CD8-positive, alpha-beta T cell (primary cell): ENCODE measurements at places on chromosomes 6 and 20.

DNA sequence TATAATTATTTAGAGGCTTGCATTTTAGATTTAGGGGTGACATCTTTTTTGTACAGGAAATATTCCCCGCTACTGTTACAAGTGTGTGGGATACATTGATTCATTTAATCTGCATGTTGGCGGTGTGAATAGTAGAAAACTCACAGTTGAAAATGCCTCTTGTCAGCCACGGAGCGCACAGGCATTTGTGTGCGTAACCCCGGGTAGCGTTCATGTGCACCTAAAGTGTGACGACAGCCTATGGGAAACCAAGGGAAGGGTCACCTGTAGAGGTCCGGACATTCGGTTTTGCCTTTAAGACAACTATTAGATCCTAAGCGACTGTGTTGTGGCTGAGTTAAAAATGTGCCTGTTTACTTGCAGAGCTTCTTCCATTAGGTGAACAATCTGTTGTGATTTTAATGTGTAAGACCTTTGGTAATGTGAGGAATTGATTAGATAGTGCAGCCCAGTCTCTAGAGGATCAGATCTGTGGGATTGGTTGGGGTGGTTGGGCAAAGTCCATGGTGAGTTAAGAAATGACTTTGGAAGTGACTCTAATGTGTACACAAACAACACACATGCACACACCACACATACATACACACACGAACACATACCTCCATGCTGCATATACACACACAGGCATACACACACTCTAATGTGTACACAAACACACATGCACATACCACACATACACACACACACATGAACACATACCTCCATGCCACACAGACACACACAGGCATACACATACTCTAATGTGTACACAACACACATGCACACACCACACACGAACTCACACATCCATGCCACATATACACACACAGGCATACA is 15.7 kb downstream of the ERMARD start:
- DNase-seq, result no peak

GRCh38 chr20:19025430-19026120 is 186.9 kb upstream of the SLC24A3 start:
- DNase-seq, result no peak

GRCh38 chr6:125924169-125924568 is 32.4 kb upstream of the HINT3 start:
- DNase-seq, result no peak

DNA sequence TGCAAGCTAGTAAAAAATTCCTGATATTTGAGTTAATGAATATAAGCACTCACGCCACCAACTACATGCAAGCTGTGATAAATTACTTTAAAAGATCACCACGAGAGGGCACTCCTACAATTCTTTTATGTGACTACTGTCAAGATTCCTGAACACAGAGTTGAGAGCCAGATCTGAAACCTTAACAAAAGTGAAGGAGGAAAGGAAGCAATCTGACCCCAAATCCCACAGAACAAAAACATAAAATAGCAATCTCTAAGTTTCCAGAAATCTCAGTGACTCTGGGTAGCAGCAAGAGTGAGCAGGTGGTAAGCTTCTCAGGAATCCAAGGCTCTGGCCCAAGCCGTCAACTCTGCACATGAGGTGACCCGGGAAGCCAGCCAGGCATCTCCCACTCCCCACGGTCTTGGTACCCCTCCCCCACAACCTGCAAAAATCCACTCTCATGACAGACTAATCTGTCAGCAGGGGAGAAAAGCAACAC is 55.1 kb downstream of the STAU1 start:
- no peak for DNase-seq

- no peak for DNase-seq
These were observed 812 bp upstream of the SMIM13 start for GRCh38 chr6:11092668-11093375.

GRCh38 chr20:33311996-33312395 is 29.0 kb downstream of the BPIFB1 start:
- DNase-seq, result no peak

GRCh38 chr6:3321042-3321441 is 62.3 kb downstream of the PSMG4 start:
- no peak for DNase-seq

- DNase-seq, result no peak
These were observed 443.4 kb upstream of the MMS22L start for GRCh38 chr6:97726378-97726777.

DNA sequence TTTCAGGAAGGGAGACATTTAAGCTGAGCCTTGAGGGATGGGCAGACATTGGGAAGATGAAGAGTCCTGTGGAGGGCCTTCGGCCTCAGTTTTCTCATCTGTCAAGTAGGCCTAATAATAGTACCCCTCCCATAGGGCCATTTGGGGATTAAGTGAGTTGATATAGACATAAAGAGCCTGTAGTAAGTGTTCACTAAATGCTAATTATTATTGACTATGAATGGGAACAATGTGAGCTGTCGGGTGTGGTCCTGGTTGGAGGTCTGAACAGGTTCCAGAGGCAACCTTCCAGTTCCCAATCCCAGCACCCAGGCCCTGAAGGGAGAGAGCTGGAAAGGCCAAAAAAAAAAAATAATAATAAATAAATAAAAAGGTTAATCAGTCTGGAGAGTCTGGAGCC is 14.5 kb upstream of the ITPR3 start:
- no peak for DNase-seq

DNA sequence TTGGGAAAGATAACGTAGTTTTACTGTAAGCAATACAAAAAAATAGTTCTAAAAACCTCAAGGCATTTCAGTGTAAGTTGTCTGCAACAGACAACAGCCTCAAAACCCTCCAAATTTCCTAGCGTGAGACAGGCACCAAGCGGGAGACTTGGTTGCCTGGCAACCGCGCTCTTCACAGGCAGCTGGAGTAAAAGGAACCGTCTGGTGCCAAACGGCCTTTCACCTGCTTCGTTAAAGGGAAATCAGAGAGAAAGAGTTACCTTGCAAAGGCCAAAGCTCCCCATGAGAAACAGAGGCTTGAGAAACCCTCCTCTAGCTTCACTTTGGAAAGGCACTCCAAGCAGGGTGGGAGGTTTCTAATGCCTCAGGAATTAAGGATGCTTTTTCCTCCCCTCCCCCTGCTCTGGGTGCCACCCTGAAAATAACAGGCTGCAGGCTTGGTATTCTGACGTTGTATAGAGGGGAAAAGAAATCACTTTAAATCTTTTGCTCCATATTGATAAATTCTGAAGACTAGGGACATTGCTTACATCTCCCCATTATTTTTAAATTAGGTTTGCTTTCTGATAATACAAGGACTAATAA is 129.7 kb upstream of the UFL1 start:
- peak; percentile 27 for DNase-seq

- DNase-seq, result no peak
These were observed 120.4 kb downstream of the MRPL14 start for GRCh38 chr6:44006872-44007303.

DNA sequence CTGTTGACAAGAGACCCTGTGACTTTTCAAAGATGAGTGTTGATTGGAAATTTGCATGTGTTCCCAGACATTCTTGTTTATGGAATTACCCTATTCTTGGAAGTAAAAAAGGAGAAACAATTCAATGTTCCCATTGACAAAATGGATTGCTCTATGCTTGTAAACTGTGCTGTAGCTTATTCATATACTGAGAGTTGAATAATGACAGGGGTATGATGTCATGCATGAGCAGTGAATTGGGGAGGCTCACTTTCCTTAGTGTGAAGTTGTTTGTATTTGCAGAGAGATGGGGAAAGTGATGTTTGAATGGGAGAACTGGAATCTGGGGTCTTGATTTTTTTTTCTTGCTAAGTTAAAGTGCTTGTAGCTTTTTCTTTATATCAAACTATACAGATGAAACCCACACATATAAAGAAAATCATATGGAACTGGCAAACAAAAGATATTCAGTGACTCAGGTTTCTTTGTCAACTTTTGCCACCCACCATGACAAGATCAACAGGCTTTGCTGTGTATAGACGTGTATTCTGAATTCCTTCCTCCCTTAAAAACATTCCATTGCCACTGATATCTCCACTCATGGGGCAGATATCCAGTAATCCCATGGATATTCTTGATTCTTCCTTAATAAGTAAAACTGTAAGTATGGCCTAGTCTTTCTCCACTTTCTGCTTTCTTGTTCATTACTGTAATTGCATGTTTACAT is 97.8 kb upstream of the JAG1 start:
- DNase-seq, result no peak

- DNase-seq, result no peak
These were observed at the start of gene RGS19 for GRCh38 chr20:64079273-64080012. RGS19 (minus strand) TSS chr20:64079518; CDS start chr20:64076886, 2,632 bp downstream.
